ENCODE measurements at places on chromosomes 7 and 10.

- no peak for DNase-seq
These were observed 75.1 kb upstream of the PLPP4 start for GRCh38 chr10:120381931-120382330.

GRCh38 chr10:46092524-46093081 is 46.5 kb upstream of the MSMB start:
- peak; percentile 28 for DNase-seq

- DNase-seq, result no peak
These were observed 24.3 kb downstream of the FBXW4 start for GRCh38 chr10:101670635-101671034.

DNA sequence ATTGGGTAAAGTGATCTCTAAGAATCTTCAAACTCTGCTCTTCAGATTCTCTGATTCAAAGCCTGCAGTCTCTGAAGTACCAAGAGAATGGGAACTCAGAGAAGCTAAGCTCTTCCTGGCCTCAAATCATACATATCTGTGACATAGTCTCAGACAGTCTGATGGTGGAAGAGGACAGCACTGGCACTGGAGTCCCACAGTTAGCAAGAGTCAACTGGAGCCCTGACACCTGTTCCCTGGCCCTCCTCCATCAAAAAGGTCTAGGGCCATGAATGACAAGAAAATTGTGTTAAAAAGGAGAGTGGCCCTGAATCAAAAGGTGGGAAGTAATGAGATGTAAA is 37.7 kb downstream of the PRSS2 start:
- DNase-seq, result no peak

DNA sequence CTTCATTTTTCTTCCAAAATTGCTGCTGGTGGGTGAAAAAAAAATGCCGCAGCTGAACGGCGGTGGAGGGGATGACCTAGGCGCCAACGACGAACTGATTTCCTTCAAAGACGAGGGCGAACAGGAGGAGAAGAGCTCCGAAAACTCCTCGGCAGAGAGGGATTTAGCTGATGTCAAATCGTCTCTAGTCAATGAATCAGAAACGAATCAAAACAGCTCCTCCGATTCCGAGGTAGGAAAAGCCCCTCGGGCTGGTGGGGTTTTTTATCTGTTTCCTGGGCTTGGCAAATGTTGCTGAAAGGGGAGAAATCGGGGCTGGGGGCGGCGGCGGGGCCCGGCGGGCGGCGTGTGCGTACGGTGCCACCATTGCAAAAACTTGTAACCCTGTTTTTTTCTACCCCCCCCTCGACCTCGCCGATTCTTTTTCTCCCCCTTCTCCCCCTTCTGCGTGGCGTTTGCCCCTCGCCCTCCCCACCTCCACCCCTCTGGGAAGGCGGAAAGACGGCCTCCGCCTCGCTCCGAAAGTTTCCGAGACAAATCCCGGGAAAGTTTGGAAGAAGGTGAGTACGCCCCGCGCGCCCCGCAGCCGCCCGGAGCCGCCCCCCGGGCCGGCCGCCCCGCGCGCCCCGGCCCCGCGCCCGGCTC is 789 bp downstream of the TCF7L2 start:
- peak; percentile 63 for DNase-seq

DNA sequence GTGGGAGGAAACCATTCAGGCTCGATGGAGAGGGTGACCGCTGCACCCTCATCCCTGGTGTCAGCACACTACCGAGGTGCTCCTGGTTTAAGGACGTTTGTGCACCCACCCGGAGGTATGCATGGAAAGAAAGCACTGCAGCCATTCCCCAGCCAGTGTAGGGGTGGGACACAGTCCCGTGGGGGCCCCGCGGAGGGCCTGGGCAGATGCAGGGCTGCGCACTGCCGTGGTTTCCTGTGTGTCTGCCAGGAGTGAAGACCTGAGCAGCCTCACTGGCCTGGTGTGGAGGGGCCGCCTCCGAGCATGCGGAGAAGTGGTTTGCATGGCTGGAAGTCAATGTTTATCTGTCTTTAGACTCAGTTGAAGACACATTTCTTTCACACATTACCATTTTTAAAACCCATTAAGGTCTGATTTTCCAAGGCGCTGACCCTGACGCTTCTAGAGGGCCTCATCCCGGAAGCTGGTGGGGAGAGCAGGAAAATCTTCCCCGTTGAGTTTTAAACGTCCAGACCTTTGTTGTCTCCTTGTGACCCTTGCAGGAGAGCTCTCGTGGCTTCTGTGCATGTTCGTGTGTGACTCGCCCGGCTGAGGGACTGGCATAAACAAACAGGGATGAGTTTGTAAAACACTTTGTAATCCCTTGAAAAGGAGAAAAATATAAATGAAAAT is 188.1 kb downstream of the MGMT start:
- DNase-seq, result no peak

DNA sequence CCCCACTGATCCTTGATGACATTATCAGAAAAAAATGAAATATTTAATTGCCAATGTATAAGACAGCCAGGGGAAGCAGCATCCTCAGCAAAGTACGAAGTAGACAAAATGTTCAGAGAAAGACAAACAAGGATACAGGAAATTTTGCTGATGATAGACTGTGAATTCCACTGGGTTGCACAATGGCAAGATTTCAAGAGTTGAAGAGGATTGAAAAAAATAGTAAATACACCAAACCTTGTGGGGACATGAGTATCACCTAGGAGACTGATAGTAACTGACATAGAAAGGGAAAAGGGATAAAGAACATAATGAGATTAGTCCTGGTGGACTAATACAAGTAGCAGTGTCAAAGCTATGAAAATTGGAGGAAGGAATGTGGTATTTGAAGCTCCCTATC is 16.5 kb downstream of the CNOT4 start:
- DNase-seq, result peak; percentile 28

GRCh38 chr10:120221873-120222485 is 235.0 kb upstream of the PLPP4 start:
- peak; percentile 74 for DNase-seq

- no peak for DNase-seq
These were observed 36.7 kb downstream of the ARHGAP22 start for GRCh38 chr10:48568131-48568530.

DNA sequence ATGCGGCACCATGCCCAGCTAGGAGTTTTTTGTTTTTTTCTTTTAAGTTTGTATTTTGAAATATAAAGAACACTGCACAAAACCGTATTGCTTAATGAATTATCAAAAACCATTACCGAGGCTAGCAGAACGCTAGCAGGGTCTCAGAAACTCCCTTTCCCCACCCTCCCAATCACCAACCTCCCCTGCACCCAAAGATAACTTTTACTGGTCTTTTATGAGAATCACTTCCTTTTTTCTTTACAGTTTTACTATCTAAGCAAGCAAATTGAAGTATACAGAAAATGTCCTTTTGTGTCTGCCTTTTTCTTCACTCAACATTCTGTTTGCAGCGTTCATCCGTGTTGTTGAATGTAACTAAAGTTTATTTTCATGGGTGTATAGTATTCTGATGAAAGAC is 13.4 kb downstream of the HIP1 start:
- no peak for DNase-seq

- DNase-seq, result peak; percentile 46
These were observed 35.8 kb downstream of the SCRN1 start for GRCh38 chr7:29953726-29954347.

DNA sequence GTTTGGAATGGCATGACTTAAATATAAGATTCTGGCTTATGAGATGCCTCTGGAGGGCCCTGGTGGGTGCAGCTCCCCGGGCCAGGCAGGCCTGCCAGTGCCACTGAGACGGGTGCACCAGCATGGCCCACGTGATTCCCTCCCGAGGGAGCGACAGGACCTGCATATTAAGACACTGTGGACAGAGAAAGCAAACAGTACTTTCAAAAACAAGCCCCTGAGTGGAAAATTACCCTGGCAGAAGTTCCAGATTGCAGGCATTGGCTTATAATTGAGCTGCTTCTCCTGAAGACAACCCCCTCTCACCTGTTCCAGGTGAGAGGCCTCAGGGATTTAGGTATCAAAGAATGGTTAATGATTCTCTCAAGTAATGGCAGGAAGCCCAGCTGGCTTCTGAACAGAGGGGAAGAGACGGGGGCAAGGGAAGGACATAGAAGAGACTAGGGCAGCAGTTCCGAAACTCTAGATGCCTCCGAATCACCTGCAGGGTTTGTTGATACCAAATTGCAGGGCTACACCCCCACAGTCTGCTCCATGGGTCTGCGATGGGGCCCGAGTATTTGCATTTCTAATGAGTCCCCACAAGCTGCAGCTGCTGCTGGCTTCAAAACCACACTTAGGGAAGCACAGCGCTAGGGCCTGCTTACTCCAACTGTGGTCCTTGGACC is 66.0 kb upstream of the DOCK1 start:
- DNase-seq, result no peak

DNA sequence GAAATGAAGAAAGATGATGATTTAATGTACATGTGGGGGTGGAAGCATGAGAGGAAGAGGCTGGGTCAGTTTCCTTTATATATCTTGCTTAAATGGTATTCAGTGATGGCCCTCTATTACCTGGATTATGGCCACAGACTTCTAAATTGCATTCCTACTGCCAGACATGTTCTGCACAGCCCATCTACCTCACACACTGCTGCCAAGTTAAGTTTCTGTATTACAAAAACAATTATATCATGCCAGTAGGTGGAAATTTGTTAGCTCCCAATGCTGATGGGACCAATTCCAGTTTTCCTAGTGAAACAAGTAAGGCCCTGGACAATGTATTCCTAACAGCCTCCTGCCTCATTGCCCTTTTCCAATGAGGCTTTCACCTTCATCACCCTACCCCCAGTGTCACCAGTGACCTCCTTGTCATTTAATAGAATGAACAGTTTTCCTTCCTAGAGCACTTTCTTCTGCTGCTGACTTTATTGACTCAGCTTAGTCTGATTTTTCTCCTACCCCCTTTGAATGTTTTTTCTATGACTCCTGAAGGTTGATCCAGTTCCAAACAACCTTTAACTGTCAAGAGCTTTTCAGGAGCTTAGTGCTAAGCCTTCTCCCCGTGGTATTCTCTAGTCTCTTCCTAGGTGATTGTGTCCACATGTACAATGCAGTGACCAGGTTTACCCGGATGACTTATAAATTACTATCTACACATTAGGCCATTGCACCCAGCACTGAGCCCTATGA is 316.6 kb upstream of the ANKRD30A start:
- DNase-seq, result no peak

DNA sequence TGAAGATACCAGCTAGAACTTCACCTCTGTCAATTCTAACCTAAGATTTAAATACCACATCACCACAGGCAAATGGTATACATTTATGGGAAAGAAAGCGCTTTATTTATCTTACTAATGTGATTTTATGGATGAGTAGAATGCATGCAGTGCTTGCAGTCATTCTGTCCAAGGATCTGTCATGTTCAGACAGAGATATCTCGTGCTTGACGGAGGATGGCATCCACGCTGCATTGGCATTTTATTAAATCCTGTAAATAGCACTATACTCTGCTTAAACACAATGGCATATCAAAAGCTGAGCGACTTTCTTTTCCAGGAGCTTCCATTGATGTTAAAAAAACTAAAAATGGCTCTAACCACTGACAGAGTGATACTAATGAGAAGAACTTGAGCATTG is 133.7 kb upstream of the CAV2 start:
- DNase-seq, result no peak

- no peak for DNase-seq
These were observed 871.1 kb downstream of the LRMDA start for GRCh38 chr10:76302481-76302880.

- no peak for DNase-seq
These were observed 526.6 kb downstream of the ZNF33B start for GRCh38 chr10:42111661-42112330.

DNA sequence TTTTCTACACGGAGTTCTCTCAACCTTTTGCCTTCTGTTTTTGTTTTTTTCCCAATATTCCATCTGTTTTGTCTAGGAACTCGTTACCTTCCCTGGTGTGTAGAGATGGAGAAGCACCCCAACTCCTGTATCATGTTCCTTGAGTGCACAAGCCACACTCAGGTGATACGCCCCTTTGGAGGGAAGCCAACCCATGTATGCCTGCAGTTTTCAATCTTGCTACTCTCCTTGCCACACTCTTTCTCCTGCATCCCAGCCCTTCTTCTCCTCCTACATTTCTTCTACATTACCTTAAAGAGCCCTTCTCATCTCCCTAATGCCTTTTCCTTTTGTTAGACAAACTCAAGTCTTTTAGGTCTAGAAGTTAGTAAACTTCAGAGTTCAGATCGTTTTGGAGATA is 10.2 kb upstream of the SP4 start:
- no peak for DNase-seq

DNA sequence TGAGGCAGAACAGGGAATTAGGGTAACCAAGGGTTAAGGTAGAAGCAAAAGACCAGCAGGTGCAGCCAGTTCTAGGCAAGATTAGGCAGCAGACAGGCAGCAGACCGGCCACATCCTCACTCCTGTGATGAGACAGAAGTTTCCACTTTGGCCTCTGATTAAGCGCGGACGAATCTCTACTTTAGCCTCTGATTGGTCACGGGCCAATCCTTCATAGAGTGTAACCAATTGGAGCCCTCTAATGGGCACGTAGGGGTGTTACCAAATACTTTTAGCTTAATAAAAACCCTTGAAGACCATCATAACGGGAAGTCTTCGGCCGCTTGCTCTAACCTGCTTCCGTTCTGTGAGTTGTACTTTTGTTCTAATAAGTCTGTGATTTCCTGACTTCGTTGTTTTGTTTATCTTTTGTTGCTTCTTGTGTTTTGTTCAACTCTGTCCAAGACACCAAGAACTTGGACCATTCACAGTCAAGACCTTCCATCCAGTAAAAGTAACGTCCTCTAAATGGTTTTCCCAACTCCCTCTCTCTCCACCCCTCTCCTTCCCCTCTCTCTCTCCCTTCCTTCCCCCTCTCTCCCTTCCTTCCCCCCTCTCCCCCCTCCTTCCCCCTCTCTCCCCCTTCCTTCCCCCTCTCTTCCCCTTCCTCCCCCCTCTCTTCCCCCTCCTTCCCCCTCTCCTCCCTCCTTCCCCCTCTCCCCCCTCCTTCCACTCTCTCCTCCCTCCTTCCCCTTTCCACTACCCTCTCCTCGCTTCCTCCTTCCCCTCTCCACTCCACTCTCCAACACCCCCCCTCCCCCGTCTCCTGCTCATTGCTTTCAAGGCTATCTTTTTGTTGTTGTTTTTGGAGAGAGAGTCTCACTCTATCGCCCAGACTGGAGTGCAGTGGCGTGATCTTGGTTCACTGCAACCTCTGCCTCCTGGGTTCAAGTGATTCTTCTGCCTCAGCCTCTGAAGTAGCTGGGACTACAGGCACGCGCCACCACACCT is 13.2 kb upstream of the MALSU1 start:
- DNase-seq, result peak; percentile 15
